Activated CD4-positive, alpha-beta T cell treated with anti-CD3 and anti-CD28 coated beads for 1 hour (primary cell): ENCODE measurements at places on chromosomes 5 and 9.

DNA sequence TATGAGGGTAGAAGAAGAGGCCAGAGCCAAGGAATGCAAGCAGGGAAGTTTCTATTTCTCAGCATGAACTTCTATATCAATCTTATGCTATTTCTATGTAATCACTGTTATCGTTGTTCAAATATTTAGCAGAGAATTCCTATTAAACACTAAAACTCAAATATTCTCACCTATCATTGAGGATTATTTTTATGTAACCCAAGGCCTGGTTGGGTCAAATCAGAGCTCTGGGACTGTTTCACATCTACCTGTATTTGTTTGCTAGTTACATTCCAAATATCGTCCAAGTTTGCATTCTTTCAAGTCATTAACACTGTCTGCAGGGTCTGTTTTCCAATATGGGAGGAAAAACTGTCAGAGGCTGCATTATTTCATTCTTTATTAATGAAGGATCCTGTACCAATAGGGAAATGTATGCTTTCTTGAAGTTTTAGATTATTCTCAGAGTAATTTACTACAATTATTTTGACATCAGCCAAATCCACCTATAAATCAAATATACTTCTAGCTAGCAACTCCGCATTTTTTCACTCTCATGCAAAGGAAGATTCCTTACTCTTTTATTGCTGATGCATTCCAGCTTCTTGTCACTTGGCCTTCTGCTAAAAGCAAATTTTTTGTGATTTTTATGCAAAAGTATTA lies 52.2 kb downstream of the LURAP1L start:
- no peak for DNase-seq

DNA sequence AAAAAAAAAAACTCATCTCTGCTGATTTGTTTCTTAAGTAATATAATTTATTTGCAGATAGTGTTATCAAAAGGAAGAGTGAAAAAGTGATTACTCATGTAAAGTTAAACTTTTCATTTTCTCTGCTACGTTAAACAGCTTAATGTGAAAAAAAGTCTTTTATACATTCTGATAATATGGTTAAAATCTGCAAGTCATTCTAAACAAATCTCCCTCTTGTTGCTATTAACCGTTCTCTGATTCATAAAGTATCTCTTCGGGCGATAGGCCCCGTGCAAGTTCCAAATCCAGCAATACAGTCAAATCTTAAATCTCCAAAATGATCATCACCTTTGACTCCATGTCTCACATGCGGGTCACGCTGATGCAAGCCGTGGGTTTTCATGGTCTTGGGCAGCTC lies 732.0 kb downstream of the TAF11L14 start:
- no peak for DNase-seq

- DNase-seq = no peak
Observed at GRCh38 chr5:77770293-77771005, 5.7 kb downstream of the TBCA start.

GRCh38 chr5:134436523-134437339 lies 25.1 kb upstream of the CDKN2AIPNL start:
- DNase-seq = peak; percentile 12

DNA sequence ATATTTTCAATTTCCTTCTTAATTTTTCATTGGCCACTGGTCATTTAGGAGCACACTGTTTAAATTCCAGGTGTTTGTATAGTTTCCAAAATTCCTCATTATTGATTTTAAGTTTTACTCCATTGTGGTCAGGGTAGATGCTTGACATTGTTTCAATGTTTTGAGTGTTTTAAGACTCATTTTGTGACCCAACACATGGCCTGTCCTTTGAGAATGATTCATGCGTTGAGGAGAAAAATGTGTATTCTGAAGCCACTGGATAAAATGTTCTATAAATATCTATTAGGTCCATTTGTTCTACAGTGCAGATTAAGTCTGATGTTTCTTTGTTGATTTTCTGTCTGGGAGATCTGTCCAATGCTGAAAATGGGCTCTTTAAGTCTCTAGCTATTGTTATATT lies 24.4 kb upstream of the FNIP1 start:
- DNase-seq = no peak

DNA sequence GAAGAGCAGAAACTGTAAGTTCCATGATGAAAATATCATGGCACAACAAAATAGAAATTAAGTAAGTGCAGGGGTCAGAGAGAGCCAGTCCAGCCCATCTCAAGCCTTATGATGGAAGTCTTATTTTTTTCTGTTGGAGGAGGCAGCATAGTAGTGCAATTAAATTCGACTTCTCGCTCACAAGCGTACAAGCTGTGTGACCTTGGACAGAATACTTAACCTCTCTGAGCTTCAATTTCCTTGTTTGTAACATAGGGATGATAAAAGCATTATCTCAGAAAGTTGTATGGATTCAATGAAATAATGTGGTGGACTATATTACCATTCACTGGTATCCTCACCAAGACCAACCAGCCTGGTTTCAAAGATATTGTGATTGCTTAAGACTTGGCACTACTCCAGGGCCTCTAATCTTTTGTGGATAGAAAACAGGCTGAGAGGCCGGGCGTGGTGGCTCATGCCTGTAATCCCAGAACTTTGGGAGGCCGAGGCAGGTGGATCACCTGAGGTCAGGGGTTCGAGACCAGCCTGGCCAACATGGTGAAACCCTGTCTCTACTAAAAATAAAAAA lies 26.8 kb upstream of the MVB12B start:
- no peak for DNase-seq

DNA sequence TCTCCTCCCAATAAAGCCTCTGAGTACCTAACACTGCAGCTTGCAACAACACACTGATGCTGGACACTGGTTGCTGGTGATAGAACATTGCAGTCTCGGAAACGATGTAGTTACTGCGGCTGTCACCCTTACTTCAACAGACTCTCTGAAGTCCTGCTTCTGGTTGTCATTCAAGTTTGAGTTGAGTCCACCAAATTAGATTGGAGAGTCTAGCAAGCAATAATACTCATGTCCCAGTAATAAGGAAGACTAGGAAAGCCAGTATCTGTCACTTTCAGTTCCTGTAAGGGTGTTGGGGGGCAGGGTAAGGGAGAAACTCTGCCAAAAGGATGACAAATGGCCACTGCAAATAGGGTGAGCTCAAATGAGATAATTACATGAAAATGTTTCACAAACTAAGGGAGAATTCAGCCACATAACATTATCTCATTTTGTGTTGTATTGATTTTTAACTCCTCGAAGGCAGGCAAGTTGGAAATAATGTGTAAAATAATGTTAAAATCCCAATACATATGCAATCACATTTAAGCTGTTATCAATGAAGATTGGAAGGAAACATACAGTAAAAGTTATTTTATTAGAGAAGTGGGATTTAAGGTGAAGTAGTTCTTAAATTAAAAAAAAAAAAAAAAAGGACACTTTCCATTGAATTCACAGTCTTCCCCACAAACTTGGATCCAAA lies 849 bp upstream of the IFT74 start:
- DNase-seq = no peak
